Endodermal cell (in vitro differentiated cells): ENCODE measurements at places on chromosomes 13 and 19. TPM values are rescaled to one million over a fixed set of nuclear protein-coding genes. Genes with fewer than 3 reads are reported as not detected.

GRCh38 chr19:49788857-49789256 is 22.1 kb downstream of the AP2A1 start:
- no peak for DNase-seq

GRCh38 chr13:47932950-47933923 is 67.8 kb downstream of the SUCLA2 start:
- no peak for DNase-seq

GRCh38 chr19:50695251-50696093 is 24.1 kb downstream of the SHANK1 start:
- peak; percentile 80 for DNase-seq

- DNase-seq = no peak
Measured at GRCh38 chr13:59641817-59642216, 521.9 kb downstream of the DIAPH3 start.

- peak; percentile 59 for DNase-seq
Measured at GRCh38 chr13:109700176-109700575, 86.2 kb downstream of the IRS2 start.

DNA sequence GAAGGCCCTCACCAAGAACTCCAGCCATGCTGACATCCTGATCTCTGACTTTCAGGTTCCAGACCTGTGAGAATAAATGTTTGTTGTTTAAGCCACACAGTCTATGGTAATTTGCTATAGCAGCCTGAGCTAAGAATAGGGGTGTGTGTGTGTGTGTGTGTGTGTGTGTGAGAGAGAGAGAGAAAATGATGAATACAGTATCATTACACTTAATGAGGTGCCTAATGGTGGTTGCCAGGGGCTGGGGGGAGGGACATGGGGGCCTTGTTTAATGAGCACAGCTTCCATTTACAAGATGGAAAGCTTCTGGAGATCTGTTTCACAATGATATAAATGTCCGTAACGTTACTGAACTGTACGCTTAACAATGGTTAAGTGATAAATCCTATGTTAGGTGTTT is 53.8 kb upstream of the LATS2 start:
- no peak for DNase-seq

- no peak for DNase-seq
Measured at GRCh38 chr13:112226320-112227002, 149.7 kb upstream of the SPACA7 start.

DNA sequence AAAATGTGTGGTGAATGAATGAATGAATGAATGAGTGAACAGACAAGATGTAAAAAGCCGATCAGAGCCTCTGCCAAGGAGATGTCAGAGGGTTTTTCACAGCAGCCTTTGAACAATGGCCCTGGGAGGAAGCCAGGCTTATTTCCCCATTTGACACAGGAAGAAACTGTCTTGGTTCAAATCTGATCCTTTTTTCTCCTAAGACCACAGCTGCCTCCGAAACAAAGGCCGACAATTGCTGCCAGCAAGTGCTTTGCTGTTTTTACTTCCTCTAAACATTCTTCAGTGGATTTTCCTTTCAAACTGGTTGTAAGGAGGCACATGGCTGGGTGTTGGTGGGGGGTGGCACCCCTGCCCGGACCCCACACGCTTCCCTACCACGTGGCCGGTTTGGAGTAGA is 44.2 kb upstream of the HOMER3 start:
- DNase-seq = no peak

DNA sequence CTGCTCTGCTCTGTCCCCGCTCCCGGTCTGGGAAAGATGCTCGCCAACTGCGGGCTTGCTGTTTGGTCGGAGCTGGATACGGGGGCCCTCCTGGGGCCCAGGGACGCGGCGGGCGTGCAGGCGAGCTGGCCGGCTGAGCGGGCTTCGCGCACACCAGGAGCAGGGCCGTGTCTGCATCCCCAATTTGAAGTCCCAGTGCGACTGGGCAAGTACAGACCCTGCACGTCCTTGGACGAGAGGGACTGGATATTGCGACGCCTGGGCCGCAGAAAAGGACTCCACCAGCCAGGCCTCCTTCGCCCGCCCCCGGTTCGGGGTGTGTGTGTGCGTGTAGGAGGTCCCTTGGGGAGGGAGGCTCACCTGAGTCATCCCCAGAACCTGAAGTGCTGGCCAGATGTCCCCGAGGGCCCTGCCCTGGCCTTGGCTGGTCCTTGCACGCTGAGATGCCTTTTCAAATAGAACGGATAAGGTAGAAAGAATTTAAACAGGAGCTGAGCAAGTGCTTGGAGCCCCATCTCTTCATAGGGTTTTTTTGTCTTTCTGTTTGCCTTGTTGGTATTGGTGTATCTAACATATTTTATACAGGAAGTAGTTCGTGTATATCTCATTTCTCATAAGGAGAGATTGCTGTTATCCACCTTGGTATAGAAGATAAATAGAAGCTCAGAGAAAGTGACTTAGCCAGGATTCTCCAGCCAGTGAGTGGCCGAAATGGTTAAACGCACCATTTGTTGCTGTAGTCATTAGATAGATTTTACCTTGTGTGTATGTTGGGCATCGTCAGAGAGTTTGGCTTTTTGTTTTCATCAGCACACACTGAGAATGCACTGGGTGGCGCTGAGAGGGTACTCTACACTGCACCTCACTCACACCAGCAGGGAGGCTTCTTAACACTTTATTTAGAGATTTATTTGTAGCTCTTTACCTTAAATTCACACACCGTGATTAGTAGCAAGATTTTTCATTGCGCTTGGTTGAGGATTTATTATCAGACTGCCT is 1.1 kb downstream of the NAXD start:
- peak; percentile 69 for DNase-seq

DNA sequence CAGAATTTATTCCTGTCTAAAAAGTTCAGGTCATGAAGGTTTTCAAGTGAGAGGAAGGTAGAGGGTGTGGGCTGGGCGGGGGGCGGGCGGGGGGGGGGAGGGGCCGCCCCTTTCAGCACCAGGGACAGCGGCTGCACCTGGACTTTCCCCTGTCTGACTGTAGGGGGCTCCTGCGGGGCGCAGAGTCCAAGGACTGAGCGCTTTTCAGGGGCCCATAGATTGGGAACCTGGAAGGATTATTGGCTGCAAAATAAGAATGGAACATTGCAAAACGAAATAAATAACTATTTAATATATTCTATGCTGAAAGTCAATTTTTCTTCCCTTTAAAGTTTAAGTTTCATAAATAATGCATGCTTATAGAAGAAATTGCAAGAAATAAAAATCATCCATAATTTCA is 8.9 kb upstream of the CYP4F3 start:
- DNase-seq = peak; percentile 83

GRCh38 chr19:44552324-44552723 is 22.8 kb upstream of the CEACAM20 start:
- DNase-seq = peak; percentile 96

- no peak for DNase-seq
Measured at GRCh38 chr13:70107125-70107497, 515 bp upstream of the ATXN8OS start.

GRCh38 chr13:79703772-79704171 is 222.8 kb downstream of the NDFIP2 start:
- DNase-seq = no peak

GRCh38 chr13:28942906-28943305 is 122.8 kb downstream of the MTUS2 start:
- DNase-seq = no peak

DNA sequence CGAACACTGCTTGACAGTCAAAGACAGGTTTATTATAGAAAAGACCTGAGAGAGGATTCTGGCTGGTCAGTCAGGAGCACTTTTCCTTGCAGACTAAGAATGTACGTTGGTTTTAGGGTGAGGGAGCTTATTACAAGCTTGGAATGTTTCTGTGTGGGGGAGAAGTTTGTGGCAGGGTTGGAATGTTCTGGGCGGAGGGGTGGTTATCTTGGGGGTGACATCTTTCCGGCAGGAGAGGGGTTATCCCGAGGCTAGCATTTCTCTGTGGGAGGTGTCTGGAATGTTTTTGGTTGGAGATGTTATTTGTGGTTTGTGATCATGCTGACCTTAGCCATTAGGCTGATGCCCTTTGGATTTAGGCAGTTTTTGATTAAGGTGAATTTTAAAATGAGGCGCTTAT is 61.8 kb downstream of the ZNF136 start:
- DNase-seq = no peak

DNA sequence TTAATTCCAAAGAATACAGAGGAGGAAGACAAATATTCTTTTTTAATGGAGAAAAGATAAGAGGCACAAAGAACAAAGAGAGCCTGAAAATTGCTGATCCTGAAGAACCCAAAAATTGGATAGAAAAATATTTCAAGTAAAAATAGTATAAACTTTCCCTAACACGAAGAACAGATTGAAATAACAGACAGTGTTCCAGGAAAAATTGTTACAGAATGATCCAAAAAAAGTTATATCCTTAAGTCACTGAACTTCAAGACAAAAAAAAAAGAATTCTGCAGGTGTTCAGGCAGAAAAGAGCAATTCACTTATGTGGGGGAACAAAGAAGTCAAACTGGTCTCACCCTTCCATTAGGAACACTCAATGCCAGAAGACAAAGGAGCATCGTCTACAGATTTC is 160.2 kb downstream of the KLF12 start:
- no peak for DNase-seq

DNA sequence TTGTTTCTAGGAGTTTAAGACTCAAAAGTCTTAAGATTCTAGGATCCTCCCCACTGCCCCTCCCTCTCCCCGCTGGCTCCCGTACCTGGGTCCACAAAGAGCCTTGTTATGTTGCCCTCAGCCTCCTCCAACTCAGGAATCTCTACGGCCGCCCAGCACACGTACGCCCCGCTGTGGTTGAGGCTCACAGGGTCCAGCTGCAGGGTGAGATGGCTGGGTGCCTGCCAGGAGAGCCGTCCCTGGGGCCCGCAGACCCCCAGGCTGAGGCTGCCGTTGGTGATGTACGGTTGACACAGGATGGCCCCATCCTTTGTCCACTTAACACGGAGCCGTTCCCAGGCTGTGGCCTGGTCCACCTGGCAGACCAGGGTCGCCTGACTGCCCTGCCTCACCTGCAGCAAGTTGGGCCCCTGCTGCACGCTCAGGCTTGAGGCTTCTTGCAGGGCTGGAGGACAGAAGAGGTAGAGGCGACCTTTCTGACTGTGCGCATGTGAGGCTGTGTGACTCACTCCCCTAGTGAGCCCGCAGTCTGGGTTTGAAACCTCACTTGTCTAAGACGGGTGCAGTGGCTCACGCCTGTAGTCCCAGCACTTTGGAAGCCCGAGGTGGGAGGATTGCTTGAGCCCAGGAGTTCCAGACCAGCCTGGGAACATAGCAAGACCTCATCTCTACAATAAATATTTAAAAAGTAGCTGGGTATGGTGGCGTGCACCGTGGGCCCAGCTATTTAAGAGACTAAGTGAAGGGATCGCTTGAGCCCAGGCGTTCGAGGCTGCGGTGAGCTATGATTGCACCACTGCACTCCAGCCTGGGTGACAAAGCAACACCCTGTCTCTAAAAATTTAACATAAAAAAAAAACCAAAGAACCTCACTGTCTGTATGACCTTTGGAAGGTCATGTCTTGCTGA is 4.0 kb downstream of the TMIGD2 start:
- peak; percentile 72 for DNase-seq

DNA sequence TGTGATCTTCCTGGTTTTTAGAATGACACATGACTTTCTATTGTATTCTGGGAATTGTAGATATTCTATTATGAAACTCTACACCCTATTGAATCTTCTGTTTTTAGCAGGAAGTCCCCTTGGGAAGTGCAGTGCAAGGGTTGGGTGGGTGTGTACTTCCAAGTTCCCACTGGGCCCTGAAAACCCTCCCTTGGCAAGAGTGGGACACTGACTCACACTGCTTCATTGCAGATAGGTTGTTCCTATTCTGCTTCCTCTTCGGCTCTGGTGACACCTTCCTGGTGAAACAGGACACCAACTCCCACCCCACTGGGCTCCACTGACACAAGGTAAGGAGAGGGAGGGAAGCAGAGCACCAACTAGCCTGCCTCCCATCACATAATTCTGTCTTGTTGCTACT is 121.8 kb downstream of the KCTD12 start:
- no peak for DNase-seq

DNA sequence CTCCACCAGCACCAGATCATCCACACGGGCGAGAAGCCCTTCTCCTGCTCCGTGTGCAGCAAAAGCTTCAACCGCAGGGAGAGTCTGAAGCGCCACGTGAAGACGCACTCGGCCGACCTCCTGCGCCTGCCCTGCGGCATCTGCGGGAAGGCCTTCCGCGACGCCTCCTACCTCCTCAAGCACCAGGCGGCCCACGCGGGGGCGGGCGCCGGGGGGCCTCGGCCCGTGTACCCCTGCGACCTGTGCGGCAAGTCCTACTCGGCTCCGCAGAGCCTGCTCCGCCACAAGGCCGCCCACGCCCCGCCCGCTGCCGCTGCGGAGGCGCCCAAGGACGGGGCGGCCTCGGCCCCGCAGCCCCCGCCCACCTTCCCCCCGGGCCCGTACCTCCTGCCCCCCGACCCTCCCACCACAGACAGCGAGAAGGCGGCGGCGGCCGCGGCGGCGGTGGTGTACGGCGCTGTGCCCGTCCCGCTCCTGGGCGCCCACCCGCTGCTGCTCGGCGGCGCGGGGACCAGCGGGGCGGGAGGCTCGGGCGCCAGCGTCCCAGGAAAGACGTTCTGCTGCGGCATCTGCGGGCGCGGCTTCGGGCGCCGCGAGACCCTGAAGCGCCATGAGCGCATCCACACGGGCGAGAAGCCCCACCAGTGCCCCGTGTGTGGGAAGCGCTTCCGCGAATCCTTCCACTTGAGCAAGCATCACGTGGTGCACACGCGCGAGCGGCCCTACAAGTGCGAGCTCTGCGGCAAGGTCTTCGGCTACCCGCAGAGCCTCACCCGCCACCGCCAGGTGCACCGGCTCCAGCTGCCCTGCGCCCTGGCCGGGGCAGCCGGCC is 9.4 kb downstream of the ZNF784 start:
- no peak for DNase-seq

DNA sequence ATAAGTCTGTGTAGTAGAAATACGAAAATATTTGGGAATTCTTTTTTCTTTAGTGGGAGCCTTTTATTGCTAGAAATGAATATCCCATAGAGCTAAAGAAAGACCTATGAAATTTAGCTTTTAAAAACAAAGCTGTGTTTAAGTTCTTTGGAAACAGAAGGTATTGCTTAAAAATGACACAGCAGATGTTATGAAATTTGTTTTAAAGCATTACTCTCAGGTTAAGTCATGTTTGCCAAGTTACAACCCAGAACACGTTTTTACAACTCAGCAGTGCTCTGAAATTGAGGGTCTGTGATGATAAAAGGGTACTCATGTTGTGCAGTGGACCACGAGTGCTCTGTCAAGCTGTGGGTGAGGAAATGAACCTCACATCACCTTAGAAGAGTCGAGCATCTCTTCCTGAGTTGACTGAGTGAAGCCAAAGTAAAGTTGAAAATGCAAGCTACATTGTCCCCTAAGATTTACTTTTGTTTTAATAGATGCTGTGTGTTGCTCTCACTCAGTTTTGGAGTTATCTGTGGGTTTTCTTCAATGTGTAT is 161.1 kb downstream of the SHISA2 start:
- DNase-seq = no peak

Gene OR7C1
- total RNA-seq = not detected in 2 replicates

Gene AZU1
- total RNA-seq = 2.0 and 2.5 TPM in 2 replicates

Gene GPC6
- 80.4 to 100 TPM (median 83.3 TPM) in 3 replicates for total RNA-seq

Gene CD33
- total RNA-seq = not detected in 3 replicates

Gene SULT2A1
- total RNA-seq = not detected in 3 replicates

Gene TBC1D17
- total RNA-seq = 44.5 and 47.3 TPM in 2 replicates

Gene CEACAM16
- total RNA-seq = not detected in 2 replicates

Gene SEMA6B
- 28.1 and 28.9 TPM in 2 replicates for total RNA-seq

Gene KLK14
- total RNA-seq = 0.38 to 0.71 TPM (median 0.53 TPM) in 3 replicates

Gene ZNF681
- 3.2 to 4.1 TPM (median 3.5 TPM) in 3 replicates for total RNA-seq

Gene CKAP2
- 67.6 and 69.7 TPM in 2 replicates for total RNA-seq
